ENCODE measurements at places on chromosomes 2 and 18. TPM values are rescaled to one million over a fixed set of nuclear protein-coding genes. Genes with fewer than 3 reads are reported as not detected.

Gene NEU2
- total RNA-seq, result not detected

Gene RUFY4
- 3.2 TPM for total RNA-seq

Gene ELOA2
- total RNA-seq, result not detected

Gene LOXHD1
- 0.10 TPM for total RNA-seq

Gene MFF
- 88.1 TPM for total RNA-seq

Gene IFIH1
- 29.2 TPM for total RNA-seq

Gene IL36B
- total RNA-seq, result not detected

Gene ST8SIA5
- total RNA-seq, result not detected

Gene UGT1A4
- total RNA-seq, result not detected

Gene ZNF407
- 22.1 TPM for total RNA-seq

Gene PCARE
- total RNA-seq, result not detected

Gene ZNF892
- 3.9 TPM for total RNA-seq

Measured in activated naive CD4-positive, alpha-beta T cell treated with anti-CD3 and anti-CD28 coated beads, Interleukin-2, amount 50 U/mL, for 72 hours (primary cell).